ENCODE measurements at places on chromosomes 2 and 18.

DNA sequence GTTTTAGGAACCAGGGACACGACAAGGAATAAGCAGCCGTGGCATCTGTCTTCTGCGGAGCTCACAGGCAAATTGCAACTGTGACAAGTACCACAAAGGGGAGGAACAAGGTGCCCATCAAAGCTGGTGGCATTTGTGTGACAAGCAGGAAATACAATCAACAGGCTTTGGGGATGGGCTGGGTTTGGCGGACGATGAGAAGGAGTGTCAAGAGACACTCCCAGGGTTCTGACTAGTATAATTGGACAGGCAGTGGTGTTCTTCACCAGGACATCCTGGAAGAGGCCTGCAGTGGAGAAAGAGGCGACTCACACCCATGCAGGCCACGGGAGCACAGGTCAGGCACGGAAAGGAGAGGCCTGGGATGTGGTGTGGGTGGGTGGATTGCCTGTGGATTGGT lies 14.2 kb upstream of the SPATA3 start:
- DNase-seq, result no peak

- peak; percentile 69 for DNase-seq
These were observed 68.1 kb downstream of the MYOM1 start for GRCh38 chr18:3151399-3152264.

GRCh38 chr2:7077660-7078267 lies 160.6 kb downstream of the RNF144A start:
- no peak for DNase-seq

DNA sequence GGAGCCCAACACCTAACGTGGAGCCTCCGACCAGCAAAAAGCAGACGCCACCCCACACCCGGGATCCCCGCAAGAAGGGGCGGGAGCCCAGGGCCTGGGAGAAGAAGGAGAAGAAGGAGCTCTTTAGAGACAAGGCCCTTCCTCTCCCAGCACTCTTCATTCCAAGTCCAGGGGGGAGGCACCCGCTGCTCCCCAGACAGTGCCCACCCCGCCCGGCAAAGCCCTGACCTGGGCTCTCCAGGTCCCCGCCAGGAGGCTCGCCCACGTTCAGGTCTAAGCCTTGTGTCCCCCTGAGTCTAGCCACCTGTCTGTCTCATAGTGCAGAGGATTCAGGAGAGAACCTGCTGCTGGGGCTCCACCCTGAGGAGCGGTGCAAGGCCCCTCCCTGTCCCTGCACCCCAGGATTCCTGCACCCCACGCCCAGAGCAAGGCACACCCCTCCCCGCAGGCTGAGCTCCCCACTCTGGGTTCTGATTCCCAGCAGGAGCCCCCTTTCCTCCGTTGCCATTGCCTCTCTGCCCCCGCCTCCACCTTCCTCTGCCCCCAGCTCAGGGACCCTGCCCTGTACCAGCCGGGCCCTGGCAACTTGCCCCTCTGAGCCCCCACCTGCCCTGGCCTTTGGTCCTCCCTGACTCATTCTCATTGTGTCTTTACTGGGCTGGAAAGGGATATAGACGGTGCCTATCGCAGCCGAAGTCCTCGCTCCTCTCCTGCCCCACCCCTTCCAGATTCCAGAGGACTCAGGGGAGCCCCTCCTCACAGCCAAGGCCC lies 33.5 kb upstream of the GPC1 start:
- no peak for DNase-seq

DNA sequence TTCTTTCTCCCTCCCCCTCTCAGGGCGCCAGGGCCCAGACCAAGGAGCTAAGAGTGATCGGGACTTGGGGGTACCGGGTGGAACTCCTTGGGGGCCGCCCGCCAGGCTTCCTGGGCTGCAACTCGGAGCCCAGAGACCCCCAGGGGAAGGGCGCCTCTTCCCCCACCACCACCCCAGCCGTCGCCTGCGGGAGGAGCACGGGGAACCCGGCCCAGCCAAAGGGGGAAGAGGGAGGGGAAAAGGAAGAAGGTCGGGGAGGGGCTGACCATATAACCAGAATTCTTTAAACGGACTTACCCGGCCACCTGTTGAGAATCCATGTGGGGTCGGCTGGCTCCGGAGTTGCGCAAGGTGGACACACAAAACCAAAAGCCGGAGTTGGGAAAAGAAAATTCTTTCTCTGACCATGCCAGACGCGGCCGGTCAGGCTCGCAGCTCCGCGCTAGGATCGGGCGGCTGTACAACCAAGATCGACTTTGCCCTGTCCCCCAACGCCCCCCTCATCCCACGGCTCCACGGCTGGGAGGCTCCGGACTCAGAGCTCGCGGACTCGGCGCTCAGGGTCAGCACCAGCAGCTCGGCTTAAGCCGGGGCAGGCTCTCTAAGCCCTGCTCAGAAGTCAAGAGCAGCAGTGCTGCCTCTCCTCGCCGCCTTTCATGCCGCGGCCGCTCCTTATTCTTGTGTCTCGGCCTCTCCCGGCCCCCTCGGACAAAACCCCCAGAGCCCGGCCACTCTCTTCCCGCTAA lies 6.3 kb upstream of the SIX3 start:
- DNase-seq, result no peak

GRCh38 chr18:66271962-66272361 lies 331.9 kb downstream of the CDH19 start:
- DNase-seq, result peak; percentile 63

- no peak for DNase-seq
These were observed 68.9 kb upstream of the EFEMP1 start for GRCh38 chr2:55992455-55992854.

GRCh38 chr2:38010995-38011394 lies 65.0 kb downstream of the CYP1B1 start:
- DNase-seq, result no peak

DNA sequence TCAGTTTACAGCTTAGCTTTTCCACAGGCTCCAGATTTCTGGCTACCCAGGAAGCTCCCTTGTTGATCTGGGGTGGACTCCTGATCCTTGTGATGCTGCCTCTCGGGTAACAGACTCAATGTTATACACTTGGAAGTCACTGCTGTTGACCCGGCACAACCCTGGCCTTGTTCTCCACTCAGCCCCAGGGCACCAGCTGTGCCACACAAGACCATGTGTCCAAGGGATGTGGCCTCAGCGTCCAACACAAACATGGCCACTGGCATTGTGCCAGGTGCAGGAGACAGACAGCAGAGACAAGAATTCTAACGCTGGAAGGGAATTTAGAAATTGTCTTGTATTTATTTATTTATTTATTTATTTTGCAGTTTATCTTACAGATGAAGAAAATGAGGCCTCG lies 39.0 kb upstream of the PPP4R1 start:
- no peak for DNase-seq

- peak; percentile 44 for DNase-seq
These were observed 110.6 kb downstream of the CLIP4 start for GRCh38 chr2:29225814-29226213.

GRCh38 chr2:164976301-164976700 lies 21.0 kb upstream of the SLC38A11 start:
- no peak for DNase-seq

DNA sequence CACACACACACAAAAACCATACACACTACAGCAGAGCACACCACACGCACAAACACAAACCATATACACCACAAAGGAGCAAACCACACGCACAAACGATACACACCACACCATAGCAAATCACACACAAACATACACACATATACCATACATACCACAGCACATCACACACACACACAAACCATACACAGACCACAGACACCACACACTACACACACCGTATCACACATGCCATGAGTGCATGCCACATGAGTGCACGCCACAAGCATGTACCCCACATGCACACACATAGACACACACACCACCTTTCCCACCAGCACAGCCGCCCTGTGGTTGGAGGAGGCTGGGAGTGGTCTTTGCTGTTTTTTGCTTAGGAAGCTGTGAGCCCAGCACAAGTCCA lies 517.1 kb upstream of the MYT1L start:
- DNase-seq, result no peak

- DNase-seq, result no peak
These were observed 211.7 kb downstream of the NDUFA10 start for GRCh38 chr2:239813261-239814115.

- no peak for DNase-seq
These were observed 53.8 kb downstream of the MYO1B start for GRCh38 chr2:191299010-191299409.

- no peak for DNase-seq
These were observed 62.2 kb downstream of the MYOM1 start for GRCh38 chr18:3157606-3158005.

DNA sequence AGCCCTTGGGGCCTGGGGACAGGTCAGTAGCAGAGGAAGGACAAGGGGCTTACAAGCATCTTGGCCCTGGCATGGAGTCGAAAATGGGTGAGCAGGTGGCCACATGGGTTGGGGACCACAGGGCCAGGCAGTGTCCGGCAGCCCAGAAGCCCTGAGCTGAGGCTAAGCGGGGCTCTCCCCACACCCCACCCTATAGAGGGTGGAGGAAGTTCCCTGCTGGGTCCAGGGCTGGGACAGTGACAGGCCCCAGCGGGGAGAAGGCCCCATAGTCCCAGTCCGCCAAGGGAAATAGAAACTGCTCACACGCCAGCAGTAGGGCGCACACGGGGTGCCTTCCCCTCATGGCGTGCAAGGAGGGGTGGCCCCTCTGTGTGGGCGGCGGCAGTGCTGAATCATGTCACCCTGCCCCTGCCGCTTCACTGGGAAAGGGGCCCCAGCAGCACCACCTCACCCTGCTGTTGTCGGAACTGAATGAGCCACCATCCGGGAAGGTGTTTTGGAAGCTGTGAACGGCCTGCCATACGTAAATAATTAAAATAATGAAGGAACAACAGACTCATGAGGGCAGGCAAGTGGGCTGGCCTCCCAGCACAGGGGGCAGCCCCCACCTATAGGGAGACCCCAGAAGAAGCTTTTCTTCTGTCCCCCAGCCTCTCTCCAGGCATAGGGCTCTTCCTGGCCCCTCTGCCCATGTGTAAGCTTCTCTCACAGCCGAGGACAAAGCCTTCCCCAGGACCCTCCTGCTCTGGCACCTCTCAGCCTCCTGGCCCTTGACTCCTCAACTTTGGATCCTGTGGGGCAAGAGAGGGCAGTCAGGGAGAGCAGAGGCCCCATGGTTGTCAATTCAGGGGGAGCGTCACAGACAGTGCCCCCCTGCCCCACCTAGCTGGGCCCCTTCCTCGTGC lies 12.7 kb upstream of the DUSP2 start:
- DNase-seq, result no peak

- no peak for DNase-seq
These were observed 186.9 kb upstream of the PXDN start for GRCh38 chr2:1931003-1931914.

- DNase-seq, result no peak
These were observed 23.9 kb downstream of the PMAIP1 start for GRCh38 chr18:59923539-59924196.

DNA sequence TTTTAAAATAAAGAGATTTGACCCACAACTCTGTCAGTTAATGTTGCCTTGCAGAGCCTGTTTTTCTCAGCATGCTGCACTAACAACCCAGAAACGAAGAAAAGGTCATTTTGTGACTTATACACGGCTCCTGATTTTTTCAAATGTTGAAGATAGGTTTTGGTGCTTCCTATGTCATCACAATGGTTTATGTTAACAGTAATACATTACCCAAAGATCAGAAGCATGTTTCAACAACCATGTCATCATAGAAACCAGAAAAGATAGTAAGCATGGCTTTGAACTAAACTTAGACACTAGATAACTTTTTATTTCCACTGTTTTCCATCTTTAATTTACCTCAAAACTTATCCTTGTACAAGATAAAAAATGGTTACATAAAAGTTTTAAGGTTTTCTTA lies 10.1 kb downstream of the BAZ2B start:
- DNase-seq, result no peak

- no peak for DNase-seq
These were observed 512.8 kb upstream of the POU3F3 start for GRCh38 chr2:104340879-104341828.

All from iPS-NIHi11 (cell line).